ENCODE measurements at places on chromosomes 5 and 9.

- DNase-seq = no peak
These were observed 16.6 kb downstream of the PTGR1 start for GRCh38 chr9:111582888-111583287.

- DNase-seq = no peak
These were observed 11.8 kb downstream of the ACSL6 start for GRCh38 chr5:131999441-132000240.

DNA sequence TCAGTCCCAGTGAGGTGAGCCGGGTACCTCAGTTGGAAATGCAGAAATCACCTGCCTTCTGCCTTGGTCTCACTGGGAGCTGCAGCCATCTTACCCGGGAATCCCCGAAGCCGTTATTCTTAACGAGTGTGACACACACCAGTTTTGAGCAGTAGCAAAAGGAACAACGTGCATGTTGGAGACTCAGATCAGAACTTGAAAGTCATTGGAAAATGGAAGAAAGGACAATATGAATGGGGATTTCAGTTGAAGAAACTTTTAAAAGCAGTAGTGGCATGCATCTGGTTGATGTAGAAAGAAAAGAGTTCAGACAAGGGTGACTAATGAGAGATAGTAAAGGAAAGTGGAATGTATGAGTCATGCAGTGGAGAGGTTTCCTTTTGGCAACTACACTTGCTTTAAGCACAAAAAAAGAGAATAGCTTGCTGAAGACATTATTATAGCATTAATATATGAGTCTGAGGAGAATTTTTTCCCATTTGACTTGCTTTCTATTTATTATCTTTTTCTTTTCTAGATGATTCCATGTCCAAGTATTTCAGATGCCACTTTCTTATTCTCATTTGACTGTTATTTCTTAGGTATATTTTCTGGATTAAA is 44.4 kb upstream of the ANKDD1B start:
- DNase-seq = no peak

DNA sequence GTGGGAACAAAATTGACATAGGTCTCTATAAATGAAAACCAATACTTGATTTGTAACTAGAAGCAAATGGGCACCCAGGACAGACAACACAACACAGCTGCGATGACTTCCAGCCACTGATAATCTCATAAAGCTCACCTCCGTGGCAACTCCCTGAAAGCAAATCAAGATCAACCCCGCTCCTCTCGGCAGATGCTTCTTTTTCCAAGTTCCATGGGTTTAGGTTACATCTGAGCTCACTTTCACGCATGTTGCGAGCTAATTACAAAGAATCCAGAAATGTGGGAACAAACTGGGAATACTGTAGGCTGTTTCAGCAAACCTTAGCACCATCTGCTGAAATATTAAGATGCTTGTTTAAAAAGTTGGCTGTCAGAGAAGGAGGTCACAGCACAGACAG is 153.9 kb downstream of the ELAVL2 start:
- no peak for DNase-seq

GRCh38 chr5:14739538-14739937 is 75.0 kb downstream of the OTULIN start:
- no peak for DNase-seq

GRCh38 chr5:117084067-117084466 is 509.4 kb upstream of the SEMA6A start:
- no peak for DNase-seq

- DNase-seq = no peak
These were observed 670.8 kb downstream of the ACTL7B start for GRCh38 chr9:108184941-108185340.

DNA sequence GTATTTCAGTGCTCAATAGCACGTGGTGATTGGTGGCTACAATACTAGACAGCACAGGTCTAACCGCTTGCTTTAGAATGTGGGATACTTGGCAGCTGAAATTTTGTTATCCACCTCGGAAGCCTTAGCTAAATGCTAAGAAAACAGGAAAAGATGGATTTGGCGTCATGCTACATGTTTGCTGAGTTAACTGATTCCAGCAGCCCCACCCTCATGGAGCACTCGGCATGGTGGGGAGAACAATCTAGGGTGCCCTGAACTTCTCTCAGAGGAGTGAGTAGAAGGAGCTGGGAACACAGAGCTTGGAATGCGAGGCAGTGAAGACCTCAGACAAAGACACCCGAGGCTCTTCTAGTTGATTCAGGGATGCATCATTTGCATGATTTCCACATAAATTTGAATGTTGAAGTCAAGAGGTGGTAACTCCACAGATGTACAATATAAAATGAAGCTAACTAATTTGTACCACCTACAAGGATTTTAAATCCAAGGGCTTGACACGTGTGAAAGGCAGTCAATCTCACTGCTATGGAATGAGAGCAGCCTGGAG is 145.1 kb upstream of the FSTL4 start:
- no peak for DNase-seq

- no peak for DNase-seq
These were observed 115.3 kb upstream of the ITGA1 start for GRCh38 chr5:52672459-52672858.

GRCh38 chr5:170293273-170293672 is 4.3 kb downstream of the LCP2 start:
- DNase-seq = no peak

GRCh38 chr9:87354147-87354546 is 143.5 kb upstream of the DAPK1 start:
- no peak for DNase-seq

DNA sequence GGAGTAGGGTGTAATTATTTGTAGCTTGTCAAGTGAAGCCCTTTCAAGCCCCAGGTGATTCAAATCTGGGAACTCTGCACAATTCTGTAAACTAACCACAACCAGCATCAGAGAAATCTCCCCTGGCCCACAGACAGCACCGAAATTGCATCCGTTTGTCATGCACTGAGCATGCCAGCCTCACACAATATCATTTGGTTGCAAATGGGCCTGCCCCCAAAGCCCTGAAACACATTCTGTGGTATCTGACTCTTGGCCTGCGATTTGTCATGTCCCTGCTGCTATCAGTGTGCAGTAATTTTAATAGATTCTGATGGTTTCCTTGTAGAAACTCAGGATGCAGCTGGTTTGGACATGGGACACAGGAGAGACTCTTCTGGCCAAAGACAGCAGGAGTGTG is 35.3 kb downstream of the SNX24 start:
- DNase-seq = no peak

DNA sequence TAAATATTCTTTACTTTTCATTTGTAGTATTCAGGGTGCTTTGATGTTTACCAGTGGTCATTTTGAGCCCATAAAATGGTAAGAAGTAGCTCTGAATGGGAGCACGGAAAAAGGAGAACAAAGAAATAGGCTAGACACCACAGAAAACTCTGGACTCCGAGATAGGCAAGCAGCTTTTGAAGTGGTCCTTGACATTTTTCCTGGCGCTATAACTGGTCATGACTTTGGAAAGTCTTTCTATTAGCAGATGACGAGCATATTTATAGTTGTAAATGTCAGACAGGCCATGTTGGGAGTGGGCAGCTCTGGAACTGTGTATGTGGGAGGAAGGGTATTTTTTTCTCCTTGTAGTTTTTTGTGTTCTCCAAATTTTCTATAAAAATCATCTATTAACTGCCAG is 126.1 kb upstream of the POC5 start:
- DNase-seq = no peak

GRCh38 chr5:57243286-57244137 is 69.7 kb downstream of the GPBP1 start:
- DNase-seq = no peak

- DNase-seq = no peak
These were observed 3.5 kb downstream of the CCNB1 start for GRCh38 chr5:69170495-69170894.

DNA sequence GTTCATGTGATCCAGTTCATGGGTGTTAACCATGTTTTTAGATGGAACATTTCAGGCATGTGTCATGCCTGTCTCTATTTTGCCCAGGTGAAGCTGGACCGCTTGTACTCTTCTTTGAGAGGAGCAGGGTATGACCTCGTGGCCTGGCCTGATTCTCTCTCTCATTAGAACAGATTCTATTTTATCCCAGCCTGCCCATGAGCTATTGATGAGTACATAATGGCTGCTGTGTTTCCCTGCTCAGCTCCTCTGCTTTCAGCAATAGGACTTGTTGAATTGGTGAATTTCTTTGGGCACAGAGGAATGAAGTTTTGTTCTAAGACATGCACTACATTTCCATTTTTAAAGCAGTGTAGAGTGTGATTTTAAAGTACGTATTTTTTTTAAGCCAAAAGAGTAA is 86.2 kb downstream of the HACD4 start:
- no peak for DNase-seq

DNA sequence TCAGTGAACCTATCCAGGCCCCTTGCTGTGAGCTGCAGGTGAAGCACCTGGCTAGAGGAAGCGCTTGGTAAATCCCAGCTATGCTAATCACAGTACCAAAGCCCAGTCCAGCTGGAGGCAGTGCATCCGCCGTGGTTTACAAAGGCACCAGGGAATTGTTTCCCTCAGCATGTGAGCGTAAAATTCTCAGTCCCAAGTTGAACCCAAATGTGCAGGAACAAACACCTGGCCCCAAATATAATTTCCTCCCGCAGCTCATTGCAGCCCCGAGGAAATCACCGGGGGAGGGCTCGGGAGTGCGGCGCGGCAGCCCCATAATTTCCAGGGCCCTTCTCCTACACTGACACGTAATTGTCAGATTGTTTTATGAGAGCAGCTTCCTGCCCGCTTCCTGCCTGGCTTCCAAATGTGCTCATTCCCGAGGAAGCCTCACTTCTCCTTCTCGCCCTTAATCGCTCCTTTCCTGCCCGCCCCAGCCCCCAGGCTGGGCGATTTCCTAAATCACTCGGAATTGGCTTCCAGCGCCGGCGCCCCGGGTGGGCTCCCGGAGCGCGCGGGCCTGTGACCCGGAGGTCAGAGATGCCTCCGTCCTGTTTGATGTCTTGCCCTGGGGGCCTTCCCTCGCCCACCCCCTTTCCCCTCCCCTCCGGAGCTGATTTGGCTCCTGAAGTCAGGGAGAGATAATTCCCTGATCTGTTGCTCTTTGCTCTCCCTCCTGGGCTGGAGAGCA is 134.4 kb downstream of the FGF1 start:
- no peak for DNase-seq

- no peak for DNase-seq
These were observed 111.7 kb downstream of the KCNN2 start for GRCh38 chr5:114473541-114473940.

GRCh38 chr5:79990205-79990597 is 861 bp downstream of the MTX3 start:
- DNase-seq = no peak

- DNase-seq = no peak
These were observed 335.9 kb downstream of the MSX2 start for GRCh38 chr5:175060257-175060656.
